NCI-H1048 (cell line): ENCODE measurements at places on chromosomes 7 and 10.

DNA sequence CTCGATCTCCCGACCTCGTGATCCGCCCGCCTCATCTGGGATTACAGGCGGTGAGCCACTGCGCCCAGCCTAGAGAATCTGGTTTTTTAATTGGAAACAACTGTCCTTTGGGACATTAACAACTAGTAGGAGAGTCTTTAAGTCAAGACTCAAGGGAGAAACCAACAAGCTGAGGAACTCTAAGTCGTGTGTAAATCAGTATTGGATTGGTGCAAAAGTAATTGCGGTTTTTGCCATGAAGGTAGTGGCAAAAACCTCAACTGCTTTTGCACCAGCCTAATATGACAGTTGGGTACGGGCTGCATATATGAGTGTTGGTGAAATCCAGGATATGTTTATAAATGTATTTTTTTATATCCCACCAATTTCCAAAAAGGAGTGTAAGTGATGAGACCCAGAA, 113.9 kb upstream of the PLXNA4 start:
- no peak for DNase-seq

DNA sequence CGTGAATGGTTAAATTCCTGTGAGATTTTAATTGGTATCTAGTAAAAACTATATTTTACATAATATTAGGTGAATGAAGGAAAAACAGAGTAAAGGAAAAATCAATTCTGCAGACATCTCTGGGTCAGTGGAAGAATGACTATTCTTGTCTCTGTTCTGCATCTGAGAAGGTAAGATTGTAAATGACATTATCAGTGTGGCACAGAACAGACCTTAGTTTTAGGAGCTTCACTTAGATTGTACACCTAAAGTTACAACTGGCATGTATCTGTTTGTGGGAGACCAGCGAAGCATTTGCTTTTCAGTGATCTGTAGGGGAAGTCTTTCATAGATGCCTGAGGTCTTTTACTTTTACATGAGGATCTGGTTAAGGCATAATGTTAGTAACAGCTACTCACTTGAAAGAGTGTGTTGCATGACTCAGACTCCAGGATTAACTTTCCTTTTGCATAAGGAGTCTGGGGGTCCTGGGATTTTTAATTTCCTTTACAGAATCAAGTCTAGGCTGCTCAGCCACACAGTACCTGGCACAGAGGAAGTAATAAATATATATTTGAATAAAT, 56.2 kb downstream of the JMJD1C start:
- DNase-seq: no peak

- no peak for DNase-seq
These were observed 79.3 kb downstream of the RNF133 start for GRCh38 chr7:122619664-122620063.

DNA sequence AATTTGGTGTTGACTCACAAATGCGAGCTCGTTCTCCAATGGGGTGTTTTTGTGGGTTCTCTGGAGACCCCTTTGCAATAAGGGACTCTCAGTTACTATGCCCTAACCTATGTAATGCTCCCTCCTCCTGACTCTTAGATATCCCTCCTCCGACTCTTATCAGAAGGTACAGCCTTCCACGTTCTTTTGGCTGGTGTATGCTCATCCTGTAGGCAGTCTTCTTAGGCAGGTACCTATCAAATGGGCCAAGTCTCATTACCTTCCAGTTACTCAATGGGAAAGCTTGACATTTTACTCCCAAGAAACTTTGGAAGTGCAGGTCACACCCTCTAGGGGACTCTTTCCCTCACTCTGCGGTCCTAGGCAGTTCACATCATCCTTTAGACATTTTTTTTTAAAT, 32.6 kb downstream of the SLC26A5 start:
- DNase-seq: no peak

DNA sequence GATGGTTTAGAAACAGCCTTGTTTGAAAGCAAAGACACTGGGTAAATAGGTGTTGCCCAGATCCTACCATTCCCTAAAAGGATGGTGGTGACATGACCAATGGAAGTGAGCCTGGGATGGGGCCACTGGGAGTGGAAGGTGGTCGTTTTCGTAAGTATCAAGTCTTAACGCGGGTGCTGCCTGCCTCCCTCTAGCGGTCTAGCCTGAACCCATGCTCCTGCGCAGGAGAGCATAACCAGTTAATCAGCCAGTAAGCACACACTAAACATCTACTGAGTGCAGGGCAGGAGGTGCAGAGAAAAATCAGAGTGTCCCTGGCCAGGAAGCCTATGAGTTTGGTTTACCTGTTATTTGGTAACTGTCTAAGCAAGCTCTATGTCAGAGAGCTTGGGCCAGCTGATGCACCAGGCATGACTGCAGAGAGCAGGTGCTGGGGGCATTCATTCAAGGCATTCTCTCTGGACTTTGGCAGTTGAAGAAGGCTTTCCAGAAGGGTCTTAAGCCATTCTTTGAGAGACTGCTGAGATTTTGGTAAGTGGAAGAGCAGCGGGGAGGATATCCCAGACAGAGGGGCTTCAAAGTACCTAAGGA, 930 bp downstream of the GARIN1A start:
- no peak for DNase-seq

DNA sequence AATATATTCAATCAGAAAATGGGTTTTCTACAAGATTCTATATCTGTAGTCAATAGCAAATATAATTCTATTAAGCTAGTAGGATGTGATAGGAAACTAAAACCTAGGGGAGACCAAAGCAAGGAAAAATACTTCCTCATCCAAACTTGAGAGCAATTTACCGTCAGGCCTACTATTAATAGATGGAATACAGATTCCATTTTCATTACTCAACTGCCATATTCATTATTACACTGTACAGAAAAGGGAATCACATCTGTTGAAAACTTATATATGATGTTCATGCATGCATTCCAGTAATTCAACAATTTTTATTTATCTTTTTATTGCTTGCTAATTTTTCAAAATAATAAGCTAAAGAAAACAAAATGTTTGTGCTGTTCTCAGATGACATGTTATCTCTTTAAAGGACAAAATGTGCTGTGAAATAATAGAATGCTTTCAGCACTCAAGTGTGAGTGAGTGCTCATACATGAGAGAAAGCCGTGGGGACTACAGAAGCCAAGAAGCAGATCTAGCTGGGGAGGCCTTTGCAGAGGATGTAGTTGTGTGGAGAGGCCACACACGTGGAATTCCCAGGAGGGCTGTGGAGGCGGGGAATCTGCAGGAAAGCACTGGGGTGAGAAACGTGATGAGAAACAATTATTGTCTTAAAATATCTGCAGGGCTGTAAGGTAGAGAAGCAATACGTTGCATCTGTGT, 110.0 kb downstream of the EGFR start:
- no peak for DNase-seq

- no peak for DNase-seq
These were observed 11.7 kb downstream of the MAP3K8 start for GRCh38 chr10:30445711-30446110.

GRCh38 chr10:52961323-52961722, 188.7 kb upstream of the MBL2 start:
- no peak for DNase-seq

DNA sequence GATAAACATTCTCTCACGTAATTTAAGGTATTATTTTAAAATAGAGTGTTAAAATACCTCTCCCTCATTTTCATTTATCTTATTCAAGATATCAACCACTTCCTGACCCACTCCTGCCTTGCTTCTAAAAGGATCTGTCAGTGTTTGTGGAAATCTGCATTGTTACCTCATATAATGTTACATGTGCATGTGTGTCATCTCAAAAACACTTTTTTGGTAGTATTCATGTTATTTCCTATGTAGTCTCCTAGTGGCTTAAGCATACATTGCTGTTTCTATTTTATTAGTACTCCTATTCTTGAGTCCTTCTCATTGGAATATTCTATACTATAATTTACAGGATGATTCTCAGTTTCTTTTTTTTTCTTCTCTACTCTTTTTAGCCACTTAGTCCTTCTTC, 1360.7 kb upstream of the CELF2 start:
- no peak for DNase-seq

DNA sequence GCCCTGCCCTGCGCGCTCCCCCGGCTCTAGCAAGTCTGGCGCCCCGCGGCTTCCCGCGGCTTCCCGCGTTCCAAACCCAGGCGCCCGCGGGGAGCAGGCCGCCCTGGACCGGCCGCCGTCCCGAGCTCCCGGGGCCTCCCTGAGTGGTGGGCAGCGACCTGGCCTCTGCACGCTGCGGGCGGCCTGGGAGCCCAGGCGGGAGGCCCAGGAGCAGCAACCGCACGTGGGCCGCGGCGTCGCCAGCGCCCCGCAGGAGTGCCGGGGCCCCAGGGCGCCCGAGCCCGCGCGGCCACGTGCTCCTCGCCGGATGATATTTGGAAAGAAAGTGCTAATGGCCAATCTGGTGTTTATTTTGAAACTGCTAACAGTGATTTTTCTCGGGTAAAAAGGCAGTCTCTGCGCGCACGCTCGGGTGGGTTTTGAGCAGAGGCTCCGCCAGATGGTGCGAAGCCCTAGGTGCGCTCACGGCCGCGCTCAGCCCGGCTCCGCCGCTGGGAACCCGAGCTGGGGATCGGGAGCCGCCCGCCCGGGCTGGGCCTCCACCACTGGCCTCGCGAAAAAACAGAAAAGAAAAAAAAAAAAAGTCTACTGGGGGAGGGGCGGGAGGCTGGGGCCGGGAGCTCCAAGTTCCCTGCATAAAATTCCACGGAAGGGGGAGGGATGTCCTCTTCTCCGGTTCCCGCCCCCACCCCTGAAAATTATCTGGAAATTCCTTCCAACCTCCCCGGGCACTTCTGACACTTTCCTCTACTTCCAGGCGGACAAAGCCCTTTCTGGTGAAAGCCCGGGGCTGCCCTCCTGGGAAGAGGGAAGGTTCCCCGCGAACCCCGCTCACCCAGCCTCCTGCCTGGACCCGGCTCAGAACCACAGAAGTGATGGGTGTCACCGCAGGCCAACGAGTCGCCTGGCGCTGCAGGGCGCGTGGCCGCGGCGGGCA, 4.3 kb downstream of the EBF3 start:
- DNase-seq: no peak

DNA sequence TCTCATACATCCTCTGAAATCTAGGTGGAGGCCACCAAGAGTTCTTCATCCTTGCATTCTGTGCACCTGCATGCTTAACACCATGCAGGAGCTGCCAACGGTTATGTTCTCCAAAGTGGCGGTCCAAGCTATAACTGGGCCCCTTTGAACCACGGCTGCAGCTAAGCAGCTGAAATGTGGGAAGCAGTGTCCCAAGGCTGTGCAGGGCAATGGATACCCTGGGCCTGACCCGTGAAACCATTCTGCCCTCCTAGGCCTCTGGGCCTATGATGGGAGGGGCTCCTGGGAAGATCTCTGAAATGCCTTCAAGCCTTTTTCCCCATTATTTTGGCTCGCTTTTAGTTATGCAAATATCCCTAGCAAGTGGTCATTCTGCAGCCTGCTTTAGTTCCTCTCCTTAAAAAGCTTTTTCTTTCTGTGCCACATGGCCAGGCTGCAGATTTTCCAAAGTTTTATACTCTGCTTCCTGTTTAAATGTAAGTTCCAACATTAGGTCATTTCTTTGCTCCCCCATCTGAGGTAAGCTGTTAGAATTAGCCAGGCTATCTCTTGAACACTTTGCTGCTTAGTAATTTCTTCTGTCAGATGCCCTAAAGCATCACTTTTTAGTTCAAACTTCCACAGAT, 7.7 kb upstream of the GTPBP4 start:
- no peak for DNase-seq

DNA sequence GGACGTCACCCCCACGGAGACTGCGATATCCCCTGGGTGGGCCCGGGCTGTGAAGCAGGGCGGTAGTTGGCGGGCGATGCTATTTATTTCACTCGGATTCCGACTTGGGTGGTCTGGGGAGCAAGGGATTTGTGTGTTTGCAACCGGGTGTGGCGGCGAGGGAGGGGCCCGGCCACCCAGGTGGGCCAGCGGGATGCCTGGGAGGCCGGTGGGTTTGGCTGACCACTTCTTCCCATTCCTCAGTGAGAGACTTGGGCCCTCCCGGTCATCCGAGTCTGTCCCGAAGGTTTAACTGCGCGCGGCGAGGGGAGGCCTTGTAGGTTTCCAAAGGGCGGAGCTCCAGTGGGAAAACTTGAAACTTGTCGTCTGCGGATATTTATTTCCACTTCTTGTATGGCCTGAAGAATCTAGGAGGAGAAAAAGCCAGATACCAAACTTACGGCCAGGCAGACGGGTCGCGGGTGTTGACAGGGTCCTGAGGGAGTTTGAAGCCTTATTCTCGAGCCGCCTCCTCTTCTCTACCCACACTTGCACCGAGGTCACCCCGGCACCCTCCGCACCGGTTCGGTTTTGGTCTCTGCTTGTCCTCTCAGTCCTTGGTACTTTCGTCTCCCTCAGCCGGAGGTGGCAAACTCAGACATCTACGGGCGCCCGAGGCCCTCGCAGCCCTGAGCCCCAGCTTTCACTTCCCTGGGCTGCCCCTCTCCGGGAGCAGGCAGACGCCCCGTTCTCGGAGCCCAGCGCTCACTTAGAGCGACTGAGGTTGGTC, 17.9 kb downstream of the ZNF316 start:
- no peak for DNase-seq

DNA sequence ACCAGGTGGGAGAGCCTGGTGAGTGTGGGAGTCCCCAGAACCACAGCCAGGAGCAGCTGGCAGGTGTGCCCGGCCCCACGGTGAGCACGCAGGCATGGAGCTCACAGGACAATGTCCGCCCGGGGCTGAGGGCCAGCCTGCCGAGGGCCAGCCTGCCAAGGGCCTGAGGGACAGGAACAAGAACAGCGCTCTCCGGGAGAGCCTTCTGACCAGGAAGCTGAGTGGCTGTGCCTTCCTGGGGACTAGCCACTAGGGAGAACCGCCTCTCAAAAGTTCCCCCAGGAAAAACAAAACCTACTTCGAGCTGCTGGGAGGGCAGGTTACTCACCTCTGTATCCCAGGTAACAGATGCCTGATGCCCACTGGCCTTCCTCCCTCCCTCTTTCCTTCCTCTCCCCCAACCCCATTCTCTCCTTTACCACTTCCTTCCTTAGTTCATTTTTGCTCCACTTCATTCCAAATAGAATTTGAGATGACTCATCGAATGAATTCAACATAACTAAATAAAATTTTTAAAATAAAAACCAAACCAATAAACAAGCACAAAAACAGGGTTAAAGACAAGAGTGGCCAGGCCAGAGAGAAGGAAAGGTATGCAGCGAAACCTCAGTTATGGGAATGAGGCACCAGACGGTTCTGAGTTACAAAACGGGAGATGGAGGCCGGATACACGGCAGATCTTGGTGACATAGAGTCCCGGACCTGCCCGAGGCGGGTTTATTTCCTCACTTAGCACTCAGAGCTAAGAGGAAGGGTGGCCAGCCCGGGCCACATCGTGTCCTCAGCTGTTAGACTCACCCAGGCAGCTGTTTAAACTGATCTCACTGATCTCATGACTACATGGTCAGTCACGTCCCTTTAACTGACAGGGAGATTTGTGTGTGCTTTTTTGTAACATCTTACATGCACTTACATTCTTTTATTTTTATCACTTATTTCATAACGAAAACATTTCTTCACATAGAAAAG, 128.5 kb downstream of the TNS3 start:
- DNase-seq: no peak

DNA sequence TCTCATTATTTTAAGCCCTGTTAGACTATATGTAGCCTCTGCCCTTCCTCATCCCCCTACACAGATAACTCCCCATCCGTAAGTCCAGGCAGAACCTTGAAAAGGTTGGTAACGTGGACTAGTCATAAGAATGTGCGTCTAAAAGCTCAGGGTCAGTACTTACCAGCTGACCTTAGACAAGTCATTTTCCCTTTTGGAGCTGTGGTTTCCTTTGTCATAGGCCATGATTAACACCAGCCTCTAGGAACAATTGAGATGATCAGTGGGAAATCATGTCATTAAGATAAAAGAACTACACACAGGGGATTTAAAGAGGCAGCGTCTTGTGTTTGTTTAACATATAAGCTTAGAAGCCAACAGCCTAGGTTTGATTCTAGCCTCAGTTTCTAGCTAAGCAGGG, 6.9 kb upstream of the UNC5B start:
- DNase-seq: no peak
